ENCODE measurements at places on chromosomes 3 and 15.

DNA sequence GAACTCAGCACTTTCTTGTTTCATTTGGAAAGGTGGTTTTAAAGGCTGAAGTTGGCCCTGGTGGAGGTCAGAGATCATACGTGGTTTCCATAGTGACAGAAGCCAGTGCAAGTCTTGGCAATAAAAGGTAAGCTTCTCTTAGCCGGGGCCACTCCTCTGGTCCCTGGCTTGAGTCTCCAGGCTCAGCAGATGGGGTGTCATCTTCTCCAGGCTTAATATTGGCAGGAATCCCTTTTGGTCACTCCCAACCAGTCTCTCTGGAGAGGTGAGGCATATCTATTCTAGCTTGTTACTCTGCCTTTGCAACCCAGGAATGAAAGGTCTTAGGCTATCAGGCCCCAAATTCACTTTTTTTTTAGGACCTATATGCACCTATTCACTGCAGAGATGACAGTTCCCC, 4.8 kb downstream of the CYP19A1 start:
- no peak for DNase-seq

DNA sequence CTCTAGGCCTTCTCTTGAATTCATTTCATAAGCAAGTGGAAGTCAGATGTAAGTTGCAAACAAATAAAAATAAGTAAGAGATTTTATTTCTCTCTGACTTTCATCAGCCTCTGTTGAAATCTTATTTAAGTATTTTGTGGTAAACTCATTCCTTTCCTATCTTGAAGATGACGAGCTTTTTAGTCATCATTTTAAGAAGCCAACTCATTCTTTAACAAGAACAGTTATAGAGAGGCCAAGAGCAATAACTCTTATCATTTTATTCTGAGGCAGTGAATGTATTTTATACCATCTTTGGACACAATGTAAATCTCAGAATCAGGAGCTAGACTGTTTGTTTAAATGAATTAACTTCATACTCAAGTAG, 147.5 kb upstream of the MBNL1 start:
- DNase-seq: no peak

DNA sequence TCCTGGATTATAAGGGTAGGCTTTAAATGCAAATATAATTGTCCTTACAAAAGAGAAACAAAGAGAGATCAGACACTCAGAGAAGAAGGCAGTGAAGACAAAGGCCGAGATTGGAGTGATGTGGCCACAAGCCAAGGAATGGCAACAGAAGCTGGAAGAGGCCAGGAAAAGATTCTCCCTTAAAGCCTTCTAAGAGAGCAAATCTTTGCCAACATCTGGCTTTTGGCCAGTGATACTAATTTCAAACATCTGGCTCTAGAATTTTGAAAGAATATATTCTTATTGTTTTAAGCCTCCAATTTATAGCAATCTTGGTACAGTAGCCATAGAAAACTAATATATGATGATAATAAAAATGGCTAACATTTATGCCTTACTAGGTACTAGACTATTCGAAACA, 615.8 kb upstream of the ZNF385D start:
- no peak for DNase-seq

GRCh38 chr3:64184621-64185020, 40.6 kb downstream of the PRICKLE2 start:
- DNase-seq: no peak

DNA sequence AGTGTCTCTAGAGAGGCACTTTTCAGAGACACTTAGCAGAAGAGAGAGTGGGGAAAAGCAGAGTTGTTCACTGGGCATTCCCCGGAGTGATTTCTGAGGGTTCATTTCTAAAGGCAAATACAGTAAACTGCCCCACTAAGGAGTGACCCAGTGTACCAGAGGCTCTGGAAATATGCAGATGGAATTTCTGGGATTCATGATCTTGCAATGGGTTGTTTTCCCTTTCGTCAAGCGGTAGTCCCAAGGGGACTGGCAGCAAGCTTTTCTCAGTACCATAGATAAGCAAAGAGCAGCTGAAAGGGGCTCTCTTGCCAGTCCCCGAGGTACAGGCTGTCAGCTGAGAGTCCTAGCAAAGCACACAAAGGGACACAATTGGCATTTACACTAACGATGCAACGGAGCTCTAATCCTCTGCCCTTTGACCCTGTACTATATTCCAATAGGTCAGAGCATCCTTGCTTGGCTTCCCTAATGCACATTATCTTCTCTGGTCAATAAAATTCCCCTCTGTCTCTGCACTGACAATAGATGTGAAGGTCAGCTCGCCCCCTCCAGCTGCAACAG, 155.6 kb downstream of the SEMA6D start:
- DNase-seq: no peak

GRCh38 chr3:4162096-4162495, 141.1 kb upstream of the SETMAR start:
- DNase-seq: no peak

DNA sequence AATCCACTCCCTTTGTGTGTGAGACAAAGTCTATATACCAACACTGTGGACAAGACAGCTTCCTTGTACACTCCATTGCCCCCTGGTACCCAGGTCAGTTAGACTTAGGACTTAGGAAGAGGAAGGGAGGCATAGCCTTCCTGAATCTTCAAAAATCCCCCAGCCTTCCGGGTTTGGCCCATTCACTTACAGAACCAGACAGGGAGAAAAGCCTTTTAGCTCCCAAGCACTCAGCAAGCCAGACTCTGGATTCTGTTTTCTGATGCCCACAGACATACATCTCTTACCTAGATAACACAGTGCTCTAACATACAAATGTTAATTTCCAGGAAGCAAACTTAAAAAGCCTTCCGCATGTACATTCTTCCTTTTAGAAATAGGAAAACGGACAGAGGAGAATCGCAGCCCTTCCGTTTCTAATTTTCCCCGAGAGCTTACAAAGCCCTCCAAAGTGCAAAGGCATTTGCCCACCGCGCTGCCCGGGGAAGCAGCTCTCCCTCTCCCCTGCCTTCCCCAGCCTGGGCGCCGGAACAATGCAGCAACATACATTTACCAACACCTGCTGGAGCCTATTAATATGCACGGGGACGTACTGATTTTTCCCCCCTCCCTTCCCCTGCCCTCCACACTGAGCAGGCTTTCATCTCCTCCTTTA, 442.0 kb downstream of the MAGI1 start:
- DNase-seq: no peak

GRCh38 chr15:44836094-44836493, 99.8 kb downstream of the TRIM69 start:
- DNase-seq: no peak

GRCh38 chr3:120795017-120795648, 52.6 kb downstream of the GTF2E1 start:
- DNase-seq: peak; percentile 69

GRCh38 chr3:124221422-124221821, 229.5 kb upstream of the ROPN1 start:
- no peak for DNase-seq
